ENCODE measurements at places on chromosomes 12 and 14. TPM values are rescaled to one million over a fixed set of nuclear protein-coding genes. Genes with fewer than 3 reads are reported as not detected.

DNA sequence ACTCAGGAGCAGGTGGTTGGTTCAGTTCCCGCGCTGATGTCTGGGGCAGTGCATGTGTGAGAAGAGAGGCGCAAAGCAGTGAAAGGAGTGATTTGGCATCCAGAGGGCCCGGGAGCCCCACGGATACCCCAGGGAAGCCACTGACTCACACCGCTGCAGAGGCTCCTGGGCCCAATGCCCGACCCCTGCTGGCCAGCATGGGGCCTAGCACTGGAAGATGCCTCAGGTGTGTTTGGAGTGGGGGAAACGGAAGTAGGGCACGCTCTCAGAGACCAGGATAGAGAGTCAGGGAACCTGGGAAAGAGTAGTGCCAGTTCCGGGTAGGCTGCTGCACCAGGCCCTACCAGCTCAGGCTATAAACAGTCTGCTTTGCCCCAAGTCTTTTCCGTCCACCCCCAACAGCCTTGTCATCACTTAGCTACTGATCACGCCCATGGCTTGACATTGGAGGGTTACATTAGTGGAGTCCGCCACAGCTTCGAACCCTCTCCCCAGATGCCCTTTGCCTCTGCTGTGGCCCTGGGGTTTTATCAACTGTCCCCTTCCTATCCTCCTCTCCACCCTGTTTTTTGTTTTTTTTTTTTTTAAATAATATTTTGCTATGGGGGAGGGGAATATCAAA lies 9.5 kb upstream of the CSAD start:
- peaks cover 91% of the 10 kb centered on the region for H3K36me3 ChIP-seq
- DNase-seq = peak; percentile 59
- H3K4me3 ChIP-seq = no peak overlapping the region
- peaks cover 35% of the 10 kb centered on the region for H3K4me1 ChIP-seq

DNA sequence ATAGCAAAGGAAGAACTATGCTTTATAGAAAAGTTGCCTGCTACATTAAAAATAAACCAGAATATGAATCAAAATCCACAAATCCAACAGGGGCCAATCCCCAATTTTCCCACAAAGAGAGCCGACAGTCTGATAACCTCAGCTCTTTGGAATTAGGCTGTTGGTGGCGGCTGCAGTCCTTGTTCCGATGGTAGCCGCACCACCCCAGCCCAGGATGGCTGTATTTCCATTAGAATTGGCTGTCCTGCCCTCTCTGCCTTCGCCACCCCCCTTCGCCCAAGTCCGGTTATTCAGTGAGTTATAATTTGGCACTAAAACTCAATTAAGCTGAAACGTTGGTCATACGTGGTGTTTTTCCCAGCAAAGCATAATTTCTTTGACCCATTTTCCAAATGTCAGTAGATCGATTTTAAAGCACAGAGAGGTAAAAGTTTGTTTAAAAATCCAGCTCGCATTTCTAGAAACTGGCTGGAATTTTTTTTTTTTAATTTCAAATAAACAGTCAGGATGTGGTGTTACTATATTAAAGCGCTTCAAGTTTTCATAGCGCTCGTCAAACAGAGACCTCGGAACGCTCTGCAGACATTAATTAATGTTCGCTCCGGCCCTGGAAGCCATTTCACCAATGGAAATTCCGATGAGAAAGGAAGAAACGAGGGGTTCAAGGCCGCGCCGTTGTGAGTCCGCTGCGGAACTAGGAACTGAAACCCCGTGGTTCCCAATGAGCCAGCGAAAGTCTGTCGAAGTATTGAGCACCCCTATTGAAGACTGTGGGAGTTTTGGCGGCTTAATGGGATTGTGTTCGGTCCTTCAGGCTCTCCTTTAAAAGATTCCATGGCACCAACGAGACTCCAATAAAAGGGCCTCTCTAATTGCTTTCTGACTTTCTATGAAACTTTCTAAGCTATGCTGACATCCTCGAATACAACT lies 104.8 kb upstream of the DIO3 start:
- H3K27me3 ChIP-seq = peaks cover 61% of the 10 kb centered on the region
- H3K36me3 ChIP-seq = no peaks in the 10 kb centered on the region
- H3K27ac ChIP-seq = no peak overlapping the region
- no peak overlapping the region for H3K4me3 ChIP-seq

DNA sequence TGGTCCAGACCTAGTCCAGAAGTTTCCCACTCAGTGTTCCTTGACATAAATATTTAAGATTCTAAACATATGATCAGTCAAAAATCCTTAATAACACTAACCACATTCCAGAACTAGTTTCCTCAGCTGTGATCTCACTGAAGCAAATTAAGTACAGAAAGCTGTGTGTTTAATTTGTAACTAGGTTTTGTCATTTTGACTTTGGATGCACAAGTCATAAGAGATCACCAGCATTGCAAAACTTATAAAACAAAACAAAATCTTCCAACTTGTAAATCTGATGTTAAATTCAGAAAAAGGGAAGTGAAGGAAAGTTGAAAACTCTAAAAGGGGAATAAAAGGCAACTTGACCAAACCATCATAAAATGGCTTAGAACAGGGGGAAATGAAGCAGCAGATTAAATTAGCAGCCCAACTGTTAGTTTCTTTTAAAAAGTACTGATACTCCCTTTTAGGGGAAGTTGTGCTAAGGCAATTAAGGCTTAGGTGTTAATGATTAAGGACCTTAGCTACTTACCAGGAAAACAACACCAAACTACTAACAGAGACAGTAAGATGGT lies 56.6 kb downstream of the SH2B3 start:
- DNase-seq = no peak
- no peak overlapping the region for H3K4me3 ChIP-seq
- H3K4me1 ChIP-seq = no peaks in the 10 kb centered on the region
- H3K27me3 ChIP-seq = no peaks in the 10 kb centered on the region

- no peak overlapping the region for H3K4me3 ChIP-seq
- no peaks in the 10 kb centered on the region for H3K4me1 ChIP-seq
- DNase-seq = no peak
- H3K27ac ChIP-seq = no peak overlapping the region
Observed at GRCh38 chr14:95666450-95666849, 19.8 kb upstream of the TCL1B start.

Gene ARHGDIB
- total RNA-seq = 1,576 TPM

Gene RBP5
- 0.42 TPM for total RNA-seq

Measured in activated CD8-positive, alpha-beta T cell treated with anti-CD3 and anti-CD28 coated beads, Interleukin-2, amount 10 ng/mL, durations not matched to agents 7 days and 5 days (primary cell).